ENCODE measurements at places on chromosomes 4 and X.

DNA sequence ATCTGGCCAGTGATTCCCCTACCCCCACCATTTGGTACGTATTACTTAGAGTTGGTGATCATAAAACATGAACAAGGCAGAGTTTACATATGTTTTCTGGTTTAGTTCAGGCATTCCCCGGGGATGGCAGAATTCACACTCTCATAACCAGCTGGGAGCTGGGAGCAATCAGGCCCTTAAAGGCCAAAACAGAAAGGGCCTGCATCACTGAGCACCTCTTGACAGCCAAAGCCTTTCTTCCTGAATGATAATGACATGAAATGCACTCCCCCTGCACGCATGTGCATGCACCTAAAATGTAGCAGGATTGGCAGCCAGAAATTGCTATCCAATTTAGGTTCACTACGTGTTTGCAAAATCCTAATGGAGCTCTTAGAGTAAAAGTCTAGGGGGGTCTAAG lies 235.4 kb downstream of the GPC3 start:
- DNase-seq = no peak

DNA sequence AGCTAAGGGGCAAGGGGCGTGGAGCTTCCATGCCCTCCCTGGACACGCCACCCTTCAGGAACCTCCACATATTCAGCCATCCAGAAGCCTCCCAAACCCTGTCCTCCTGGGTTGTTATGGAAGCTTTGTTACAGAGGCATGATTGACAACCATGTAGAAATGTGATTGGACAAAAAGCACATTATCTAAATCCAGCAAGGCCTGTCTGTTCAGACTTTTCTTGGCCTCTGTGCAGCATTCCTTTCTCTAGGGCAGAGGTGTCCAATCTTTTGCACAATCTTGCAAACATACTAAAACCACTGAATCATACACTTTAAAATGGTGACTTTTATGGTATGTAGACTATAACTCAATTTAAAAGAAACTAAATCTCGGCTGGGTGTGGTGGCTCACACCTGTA lies 12.7 kb downstream of the STEEP1 start:
- DNase-seq = no peak

GRCh38 chrX:134013092-134013497 lies 27.7 kb upstream of the GPC3 start:
- no peak for DNase-seq

DNA sequence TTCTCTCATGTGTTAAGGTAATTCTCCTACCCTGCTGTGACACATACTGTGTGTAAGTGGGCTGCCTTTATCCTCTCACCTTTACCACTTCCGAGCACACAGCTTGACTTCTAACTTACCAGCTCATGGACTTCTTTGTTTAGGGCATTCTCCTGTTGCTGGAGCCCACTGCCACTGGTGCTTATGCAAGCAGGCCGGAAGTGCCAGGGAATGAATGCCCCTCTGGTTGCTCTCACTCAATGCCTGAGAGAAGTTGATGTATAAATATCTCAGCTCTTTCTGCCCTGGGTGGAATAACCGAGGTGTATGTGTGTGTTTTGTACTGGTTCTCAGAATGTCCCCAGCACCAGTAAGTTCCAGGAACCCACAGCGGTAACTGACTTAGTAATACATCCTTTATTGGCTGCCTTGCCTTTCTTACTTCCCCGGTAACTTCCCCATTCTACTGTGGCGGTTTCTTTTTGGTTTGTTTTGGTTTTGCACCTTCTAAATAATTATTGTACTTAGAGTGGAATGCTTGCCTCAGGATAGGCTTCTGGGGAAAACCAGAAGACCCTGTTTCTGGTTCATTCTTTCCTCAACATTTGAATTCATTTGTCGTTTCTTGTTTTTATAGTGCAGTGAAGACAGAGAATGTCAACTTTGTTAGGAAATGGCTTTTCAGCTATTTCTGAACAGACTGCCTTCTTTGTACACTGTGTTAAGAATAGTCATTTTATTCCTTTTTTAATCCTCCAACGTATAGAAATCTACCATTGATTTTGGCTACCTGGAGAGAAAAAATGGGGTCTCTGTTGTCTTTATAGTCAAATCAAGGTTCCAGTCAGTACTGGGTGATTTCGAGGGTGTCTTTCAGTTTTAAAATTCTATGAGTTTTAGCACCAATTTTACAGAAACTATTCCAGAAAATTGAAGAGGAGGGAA lies 45.4 kb downstream of the CXorf58 start:
- no peak for DNase-seq

- DNase-seq = peak; percentile 60
Observed at GRCh38 chr4:71187404-71188155, 151.2 kb upstream of the SLC4A4 start.

- no peak for DNase-seq
Observed at GRCh38 chrX:73766431-73766795, 203.4 kb downstream of the CHIC1 start.

DNA sequence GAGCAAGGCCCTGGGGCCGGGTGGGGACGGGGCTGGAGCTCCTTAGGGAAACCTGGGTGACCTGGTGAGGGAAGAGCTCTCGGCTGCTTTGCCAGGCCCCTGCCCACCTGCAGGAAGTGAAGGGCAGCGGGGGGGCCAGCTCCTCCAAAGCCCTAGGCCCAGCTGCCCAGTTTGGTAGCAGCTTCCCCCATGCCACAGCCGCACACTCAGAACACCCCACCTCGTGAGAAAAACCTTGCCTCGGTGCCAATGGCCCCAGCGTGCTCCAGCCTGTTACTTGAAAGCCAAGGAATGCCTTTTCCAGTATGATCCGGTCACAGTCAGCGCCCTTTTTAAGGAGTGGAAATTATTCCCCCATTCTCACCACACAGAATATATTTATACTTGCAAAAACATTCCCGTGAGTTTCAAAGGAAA lies 38.3 kb downstream of the ACOX3 start:
- no peak for DNase-seq

DNA sequence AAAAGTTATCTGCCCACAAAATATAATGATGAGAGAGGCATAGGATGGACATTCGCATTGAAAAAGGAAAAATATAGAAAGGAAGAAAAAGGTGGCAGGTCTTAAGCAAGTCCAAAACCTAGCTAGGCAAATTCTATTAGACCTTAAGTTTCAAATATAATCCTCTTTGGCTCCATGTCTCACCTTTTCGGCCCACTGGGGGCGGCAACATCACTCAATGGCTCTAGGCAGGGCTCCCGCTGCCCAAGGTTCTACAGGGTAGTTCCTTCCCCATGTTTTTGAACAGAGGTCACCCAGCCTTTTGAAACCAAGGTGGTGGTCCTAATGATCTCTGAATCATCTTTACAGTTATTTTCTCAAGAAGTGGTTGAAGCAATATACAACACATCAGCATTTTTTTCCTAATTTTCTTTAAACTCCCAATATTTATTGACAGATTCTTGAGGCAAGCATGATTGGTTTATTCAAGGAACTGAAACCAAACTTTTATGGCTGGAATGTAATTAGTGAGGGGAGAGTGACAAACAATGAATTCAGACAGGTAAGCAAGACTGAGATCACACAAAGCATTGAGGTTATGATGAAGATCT lies 309.4 kb downstream of the ANTXR2 start:
- no peak for DNase-seq

DNA sequence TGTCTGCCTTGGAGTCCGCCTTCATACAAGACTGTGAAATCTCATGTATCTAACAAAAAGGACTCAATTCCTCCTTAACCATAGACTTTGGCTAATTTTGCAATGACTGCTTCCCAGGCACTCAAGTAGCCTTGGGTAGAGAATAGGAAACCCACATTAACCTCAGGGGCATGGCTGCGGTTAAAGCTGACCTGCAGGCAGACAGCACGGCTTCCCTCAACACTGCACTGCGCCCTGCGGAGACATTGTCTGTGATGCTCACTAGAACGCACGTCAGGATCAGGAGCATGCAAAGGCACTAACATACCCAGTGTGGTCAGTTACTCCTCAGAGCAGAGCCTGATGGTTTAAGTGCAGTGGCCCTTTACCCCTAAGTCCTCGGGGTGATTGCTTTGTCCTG lies 10.3 kb upstream of the GPR143 start:
- DNase-seq = no peak

- DNase-seq = no peak
Observed at GRCh38 chr4:59698041-59698440, 1502.1 kb upstream of the ADGRL3 start.

DNA sequence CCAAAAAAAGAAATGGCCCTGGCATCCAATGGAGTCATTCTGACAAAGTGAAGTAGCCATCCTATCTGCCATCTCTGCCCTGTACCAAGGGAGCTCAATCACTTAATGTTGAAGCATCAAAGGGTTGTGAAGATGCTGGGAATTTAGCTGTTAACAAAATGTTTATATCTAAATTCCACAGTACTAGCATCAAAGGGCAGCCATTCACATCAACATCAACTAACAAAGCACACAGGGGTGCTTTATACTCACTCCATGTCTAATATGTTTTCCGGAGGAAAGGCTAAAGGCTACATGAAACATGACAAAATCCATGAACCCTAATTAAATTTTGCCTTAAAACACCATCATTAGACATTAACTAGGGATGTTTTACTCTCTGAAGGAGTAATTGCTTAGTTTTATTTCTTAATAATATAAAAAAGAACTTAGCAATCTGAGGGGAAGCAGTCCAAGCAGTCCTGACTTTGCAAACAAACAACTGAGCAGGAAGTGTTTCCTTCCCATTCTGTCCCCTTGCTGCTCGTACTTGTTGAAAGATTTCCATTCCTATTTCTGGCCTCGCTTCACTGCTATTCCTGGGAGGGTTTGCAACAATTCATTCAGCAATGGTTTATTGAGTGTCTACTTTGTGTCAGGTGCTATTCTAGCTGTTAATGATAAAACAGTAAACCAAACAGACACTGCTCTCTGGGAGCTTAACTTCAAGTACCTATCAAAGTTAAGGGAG lies 208.6 kb upstream of the SLC7A11 start:
- no peak for DNase-seq

DNA sequence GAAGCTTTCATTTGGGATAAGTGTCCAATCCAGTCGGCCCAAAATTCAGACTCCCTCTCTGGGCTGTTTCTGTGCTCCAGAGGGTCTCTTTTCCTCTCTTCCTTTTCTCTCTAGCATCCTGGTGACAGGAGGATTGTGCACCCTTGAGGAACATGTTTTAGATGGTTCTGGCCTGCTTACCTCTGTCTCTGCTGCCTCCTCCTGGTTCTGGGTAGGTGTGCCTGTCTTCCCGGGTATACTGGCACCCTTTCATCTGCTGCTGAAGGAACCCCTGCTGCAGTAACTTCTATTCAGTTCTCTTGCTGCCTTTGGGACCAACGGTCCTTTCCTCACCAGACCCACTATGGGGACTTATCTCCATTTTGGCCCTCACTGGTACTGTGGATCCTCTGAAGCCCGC lies 53.2 kb downstream of the HMGB2 start:
- no peak for DNase-seq

- peak; percentile 25 for DNase-seq
Observed at GRCh38 chr4:184763150-184763780, 29.4 kb upstream of the CENPU start.

DNA sequence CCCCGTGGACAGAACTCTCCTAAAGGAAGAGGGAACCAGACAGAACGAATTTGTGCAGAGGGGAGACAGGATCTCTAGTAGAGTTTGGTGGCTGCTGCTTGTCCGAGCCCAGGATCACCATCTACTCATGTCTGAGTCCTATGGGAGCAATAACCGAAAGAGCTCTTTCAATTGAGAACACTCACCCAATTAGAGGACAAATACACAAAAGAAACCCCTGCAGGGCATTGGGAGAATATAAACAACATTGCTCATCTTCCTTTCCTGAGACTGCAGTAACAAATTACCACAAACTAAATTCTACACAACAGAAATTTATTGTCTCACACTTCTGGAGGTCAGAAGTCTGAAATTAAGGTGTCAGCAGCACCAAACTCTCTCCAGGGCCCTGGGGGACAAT lies 65.6 kb downstream of the SPINK2 start:
- peak; percentile 25 for DNase-seq

GRCh38 chr4:173748353-173748752 lies 218.3 kb upstream of the HAND2 start:
- DNase-seq = no peak

DNA sequence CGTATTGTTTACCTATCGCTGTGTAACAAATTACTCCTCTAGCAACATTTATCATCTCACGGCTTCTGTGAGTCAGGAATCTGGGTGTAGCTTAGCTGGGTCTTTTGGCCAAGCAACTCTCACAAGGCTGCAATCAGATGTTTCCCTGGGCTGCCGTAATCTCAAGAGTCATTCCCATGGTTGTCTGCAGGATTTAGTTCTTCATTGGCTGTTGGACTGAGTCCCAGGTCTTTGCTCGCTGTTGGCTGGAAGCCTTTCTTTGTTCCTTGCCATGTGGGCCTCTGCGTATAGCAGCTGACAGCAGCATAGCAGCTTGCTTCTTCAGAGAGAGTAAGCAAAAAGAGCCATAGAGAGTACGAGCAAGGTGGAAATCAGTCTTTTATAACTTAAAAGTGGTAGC lies 16.8 kb downstream of the POLR2B start:
- DNase-seq = peak; percentile 81

GRCh38 chr4:18404642-18405041 lies 383.1 kb upstream of the LCORL start:
- DNase-seq = no peak

- no peak for DNase-seq
Observed at GRCh38 chrX:41178201-41178600, 93.0 kb downstream of the USP9X start.

All from AG20443 (cell line).